ENCODE measurements at places on chromosomes 3 and 15. TPM values are rescaled to one million over a fixed set of nuclear protein-coding genes. Genes with fewer than 3 reads are reported as not detected.

Gene MCTP2
- 4.2 TPM for total RNA-seq

Gene PRR20G
- not detected for total RNA-seq

DNA sequence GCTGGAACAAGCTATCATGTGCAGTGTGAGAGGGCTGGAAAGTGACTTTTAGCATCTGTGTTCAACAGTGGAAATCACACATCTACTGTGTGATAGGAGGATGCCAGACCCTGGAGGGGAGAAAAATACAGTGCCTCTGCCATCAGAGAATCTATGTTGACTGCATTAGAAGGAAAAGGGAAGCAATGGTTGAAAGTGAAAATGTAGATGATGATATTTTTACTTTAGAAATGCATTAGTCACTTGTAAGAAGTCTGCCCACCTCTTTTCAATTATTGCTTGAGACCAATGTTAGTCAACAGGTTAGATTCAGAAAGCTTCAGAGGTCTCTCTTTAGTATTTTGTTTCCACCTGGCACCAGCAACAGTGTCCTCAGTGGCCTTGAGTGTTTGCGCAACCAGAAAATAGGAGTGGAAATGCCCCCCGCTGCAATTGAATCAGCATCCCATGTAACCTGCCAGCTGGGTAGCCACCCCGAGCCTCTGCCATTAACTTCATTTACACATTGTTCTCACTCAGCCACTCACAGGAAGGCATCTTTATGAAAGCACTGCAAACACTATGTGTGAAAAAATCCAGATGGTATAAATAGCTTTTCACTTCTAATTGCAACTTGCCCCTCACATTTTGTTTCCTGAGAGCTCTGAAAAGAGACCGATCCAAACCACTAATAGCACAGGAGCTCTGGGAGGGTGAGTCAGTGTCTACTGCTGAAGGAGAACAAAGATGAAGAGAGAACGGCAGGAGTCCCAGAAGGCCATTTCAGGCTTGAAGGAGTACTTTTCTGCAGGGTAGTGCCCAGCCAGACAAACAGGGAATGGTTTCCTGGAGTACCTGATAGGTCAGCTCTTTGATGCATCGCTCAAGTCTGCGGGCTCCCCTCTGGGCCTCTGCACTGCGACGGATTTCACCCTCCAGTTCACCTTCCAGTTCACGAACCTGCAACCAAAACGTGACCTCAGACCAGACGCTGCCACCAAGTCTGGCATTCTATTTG is 92.1 kb downstream of the HHLA2 start:
- no peak for DNase-seq
- H3K4me3 ChIP-seq: no peak overlapping the region
- H3K4me1 ChIP-seq: no peaks in the 10 kb centered on the region
- H3K27ac ChIP-seq: no peak overlapping the region
- peaks cover 7% of the 10 kb centered on the region for H3K27me3 ChIP-seq
- H3K36me3 ChIP-seq: no peaks in the 10 kb centered on the region

Gene ACOX2
- total RNA-seq: 9.7 TPM

DNA sequence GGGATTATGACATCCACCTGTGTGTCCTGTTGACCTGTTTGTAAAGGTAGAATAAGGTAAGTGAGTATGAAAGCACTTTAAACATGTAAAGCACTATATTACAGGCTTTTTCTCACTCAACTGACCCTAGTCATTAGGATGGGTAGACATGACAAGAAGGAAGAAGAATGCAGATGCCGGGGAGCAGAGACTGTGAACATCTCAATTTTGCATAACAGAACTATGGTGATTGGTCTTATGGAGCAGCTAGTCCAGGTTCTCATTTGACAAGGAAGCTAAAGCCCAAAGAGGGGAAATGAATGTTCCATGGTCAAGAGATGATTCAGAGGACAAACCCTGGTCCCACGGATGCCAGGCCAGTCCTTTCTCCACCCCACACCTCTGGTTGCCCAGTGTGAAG is 200.1 kb upstream of the BCL6 start:
- H3K27ac ChIP-seq: no peak overlapping the region
- H3K4me3 ChIP-seq: no peak overlapping the region
- H3K36me3 ChIP-seq: no peaks in the 10 kb centered on the region
- peaks cover 22% of the 10 kb centered on the region for H3K4me1 ChIP-seq
- no peak for DNase-seq

Gene WDR93
- total RNA-seq: 0.21 TPM

- peaks cover 13% of the 10 kb centered on the region for H3K36me3 ChIP-seq
- no peaks in the 10 kb centered on the region for H3K27me3 ChIP-seq
- peak overlapping the region; percentile 45 for H3K4me3 ChIP-seq
- DNase-seq: peak; percentile 82
- H3K27ac ChIP-seq: peak overlapping the region; percentile 71
Observed at GRCh38 chr3:110568246-110568645, 503.4 kb upstream of the NECTIN3 start.
